ENCODE measurements at places on chromosomes 11 and 22.

DNA sequence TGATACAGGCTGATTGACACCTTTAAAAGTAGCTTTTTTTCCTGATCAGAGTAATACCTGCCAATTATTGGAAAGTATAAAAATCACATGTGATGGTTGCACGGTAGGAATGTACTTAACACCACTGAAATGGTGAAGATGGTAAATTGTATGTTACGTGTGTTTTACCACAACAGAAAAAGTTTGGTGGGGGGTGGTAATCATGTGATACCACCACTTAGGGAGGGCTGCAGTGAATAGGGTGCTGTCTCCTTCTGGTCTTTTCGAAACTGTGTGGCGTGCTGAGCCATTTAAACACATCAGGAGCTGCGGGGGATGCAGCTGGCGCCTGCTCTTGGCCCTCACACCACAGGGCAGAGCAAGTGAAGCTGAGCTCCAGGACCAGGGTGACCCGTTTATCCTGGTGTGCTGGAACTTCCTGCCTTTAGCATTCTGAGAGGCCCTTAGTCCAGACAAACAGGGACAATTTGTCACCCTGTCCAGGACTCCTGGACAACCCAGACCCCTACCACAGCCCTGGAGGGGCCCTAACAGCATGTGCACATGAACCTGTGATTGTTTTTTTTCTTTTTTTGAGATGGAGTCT, 2.6 kb downstream of the SYNGR1 start:
- H3K36me3 ChIP-seq: no peaks in the 10 kb centered on the region
- H3K4me1 ChIP-seq: peaks cover 47% of the 10 kb centered on the region
- H3K4me3 ChIP-seq: peak overlapping the region; percentile 85
- H3K27me3 ChIP-seq: no peaks in the 10 kb centered on the region

- H3K36me3 ChIP-seq: no peaks in the 10 kb centered on the region
- H3K27ac ChIP-seq: no peak overlapping the region
- no peak overlapping the region for H3K4me3 ChIP-seq
- H3K27me3 ChIP-seq: no peaks in the 10 kb centered on the region
Observed at GRCh38 chr11:115193914-115194801, 310.1 kb downstream of the CADM1 start.

- H3K27ac ChIP-seq: no peak overlapping the region
- H3K4me1 ChIP-seq: peaks cover 9% of the 10 kb centered on the region
- H3K36me3 ChIP-seq: no peaks in the 10 kb centered on the region
- H3K27me3 ChIP-seq: no peaks in the 10 kb centered on the region
Observed at GRCh38 chr22:29307596-29308147, 1.2 kb downstream of the GAS2L1 start.

DNA sequence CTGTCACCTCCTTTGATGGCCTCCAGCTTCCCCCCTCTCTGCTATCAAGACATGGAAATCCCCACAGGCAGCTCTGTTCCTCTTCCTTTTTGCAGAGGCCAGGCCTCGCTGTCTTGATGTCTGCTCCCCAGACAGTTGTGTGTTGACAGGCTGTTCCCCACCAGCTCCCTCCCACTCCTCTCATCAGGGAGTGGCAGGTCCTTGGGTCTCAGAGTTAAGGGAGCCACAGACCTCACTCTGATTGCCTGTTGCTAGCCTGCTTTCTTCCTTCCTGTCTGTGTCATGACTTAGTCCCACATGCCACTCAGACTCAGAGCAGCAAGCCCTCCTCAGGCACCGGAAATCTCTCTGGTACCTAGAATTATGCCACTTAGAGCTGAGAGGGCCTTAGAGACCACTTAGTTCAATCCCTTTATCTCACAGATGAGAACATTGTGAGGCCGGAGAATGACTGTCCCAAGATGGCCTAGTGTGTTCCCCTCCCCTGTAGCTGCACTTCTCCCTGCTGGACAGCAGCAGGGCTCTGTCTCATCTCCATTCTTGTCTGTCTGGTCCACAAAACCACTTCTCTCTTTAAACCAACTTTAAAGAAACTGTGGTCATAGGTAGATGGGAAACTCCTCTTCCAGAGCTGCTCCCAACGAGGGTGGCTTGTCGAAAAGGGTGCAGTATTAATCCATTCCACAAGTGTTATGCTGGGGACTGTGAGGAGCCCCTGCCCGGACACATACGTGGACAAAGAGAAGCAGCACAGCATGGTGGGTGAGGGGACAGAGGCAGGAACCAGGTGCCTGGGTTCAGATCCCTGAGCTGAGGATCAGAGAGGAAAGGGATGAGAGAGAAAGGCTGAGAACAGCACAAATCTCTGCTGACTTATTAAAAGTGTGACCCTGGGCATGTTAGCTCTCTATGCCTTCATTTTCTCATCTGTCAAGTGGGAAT, 4.2 kb downstream of the AMPD3 start:
- peak overlapping the region; percentile 67 for H3K27ac ChIP-seq
- peak; percentile 77 for DNase-seq
- H3K27me3 ChIP-seq: no peaks in the 10 kb centered on the region
- peaks cover 61% of the 10 kb centered on the region for H3K4me1 ChIP-seq
- H3K4me3 ChIP-seq: peak overlapping the region; percentile 32
- peaks cover 7% of the 10 kb centered on the region for H3K36me3 ChIP-seq

- no peak for DNase-seq
- H3K27me3 ChIP-seq: no peaks in the 10 kb centered on the region
- no peak overlapping the region for H3K4me3 ChIP-seq
- H3K27ac ChIP-seq: no peak overlapping the region
- no peaks in the 10 kb centered on the region for H3K36me3 ChIP-seq
Observed at GRCh38 chr11:125147280-125147679, 17.3 kb upstream of the PKNOX2 start.

DNA sequence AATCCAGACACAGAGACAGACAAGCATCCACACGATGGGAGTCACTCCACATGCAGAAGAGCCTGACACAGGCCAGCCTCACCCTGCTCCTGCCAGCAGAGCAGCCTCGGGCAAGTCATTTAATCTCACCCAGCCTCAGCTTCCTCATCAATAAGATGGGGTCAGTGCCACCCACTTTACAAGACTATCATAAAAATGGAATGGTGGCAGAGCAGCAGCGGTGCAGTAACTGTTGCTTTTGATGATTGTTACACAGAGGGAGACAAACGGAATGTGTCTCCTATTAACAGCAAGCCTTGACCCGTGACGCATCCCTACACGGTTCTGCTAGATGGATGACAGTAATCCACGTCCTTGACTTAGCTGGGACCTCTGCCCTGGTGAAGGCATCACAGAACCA, 26.0 kb upstream of the ARFGAP3 start:
- no peak overlapping the region for H3K4me3 ChIP-seq
- H3K27ac ChIP-seq: no peak overlapping the region
- DNase-seq: no peak
- H3K36me3 ChIP-seq: no peaks in the 10 kb centered on the region
- H3K4me1 ChIP-seq: peaks cover 9% of the 10 kb centered on the region

- H3K36me3 ChIP-seq: no peaks in the 10 kb centered on the region
- no peak for DNase-seq
- no peak overlapping the region for H3K27ac ChIP-seq
- no peaks in the 10 kb centered on the region for H3K27me3 ChIP-seq
- H3K4me1 ChIP-seq: no peaks in the 10 kb centered on the region
Observed at GRCh38 chr22:28955817-28956216, 72.4 kb downstream of the ZNRF3 start.

- no peaks in the 10 kb centered on the region for H3K27me3 ChIP-seq
- DNase-seq: no peak
- H3K4me1 ChIP-seq: no peaks in the 10 kb centered on the region
- H3K36me3 ChIP-seq: peaks cover 45% of the 10 kb centered on the region
- H3K4me3 ChIP-seq: no peak overlapping the region
Observed at GRCh38 chr11:74232311-74232950, 61.3 kb downstream of the PPME1 start.

DNA sequence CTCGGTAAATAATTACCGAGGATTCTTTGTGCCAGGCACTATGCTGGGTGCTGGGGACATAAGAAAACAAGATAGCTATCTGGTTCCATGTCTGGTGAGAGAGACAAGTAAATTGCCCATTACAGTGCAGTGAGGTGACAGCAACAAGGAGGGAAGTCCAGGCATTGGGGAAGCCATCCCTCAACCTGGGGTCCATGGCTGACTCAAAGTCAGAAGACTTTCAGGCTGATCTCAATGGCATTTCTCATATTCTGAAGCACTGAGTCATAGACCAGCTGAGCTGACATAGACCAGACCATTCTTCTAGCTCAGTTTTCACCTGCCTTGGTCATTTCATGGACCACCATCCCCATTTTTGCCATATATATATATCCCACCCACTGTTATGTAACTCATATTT, 158.8 kb downstream of the TTC17 start:
- H3K4me1 ChIP-seq: no peaks in the 10 kb centered on the region
- no peaks in the 10 kb centered on the region for H3K27me3 ChIP-seq
- H3K27ac ChIP-seq: no peak overlapping the region
- no peaks in the 10 kb centered on the region for H3K36me3 ChIP-seq

GRCh38 chr11:119671561-119672015, 57.4 kb downstream of the NECTIN1 start:
- no peak for DNase-seq
- H3K27ac ChIP-seq: no peak overlapping the region
- H3K36me3 ChIP-seq: no peaks in the 10 kb centered on the region
- no peaks in the 10 kb centered on the region for H3K27me3 ChIP-seq
- peaks cover 16% of the 10 kb centered on the region for H3K4me1 ChIP-seq
- H3K4me3 ChIP-seq: no peak overlapping the region

DNA sequence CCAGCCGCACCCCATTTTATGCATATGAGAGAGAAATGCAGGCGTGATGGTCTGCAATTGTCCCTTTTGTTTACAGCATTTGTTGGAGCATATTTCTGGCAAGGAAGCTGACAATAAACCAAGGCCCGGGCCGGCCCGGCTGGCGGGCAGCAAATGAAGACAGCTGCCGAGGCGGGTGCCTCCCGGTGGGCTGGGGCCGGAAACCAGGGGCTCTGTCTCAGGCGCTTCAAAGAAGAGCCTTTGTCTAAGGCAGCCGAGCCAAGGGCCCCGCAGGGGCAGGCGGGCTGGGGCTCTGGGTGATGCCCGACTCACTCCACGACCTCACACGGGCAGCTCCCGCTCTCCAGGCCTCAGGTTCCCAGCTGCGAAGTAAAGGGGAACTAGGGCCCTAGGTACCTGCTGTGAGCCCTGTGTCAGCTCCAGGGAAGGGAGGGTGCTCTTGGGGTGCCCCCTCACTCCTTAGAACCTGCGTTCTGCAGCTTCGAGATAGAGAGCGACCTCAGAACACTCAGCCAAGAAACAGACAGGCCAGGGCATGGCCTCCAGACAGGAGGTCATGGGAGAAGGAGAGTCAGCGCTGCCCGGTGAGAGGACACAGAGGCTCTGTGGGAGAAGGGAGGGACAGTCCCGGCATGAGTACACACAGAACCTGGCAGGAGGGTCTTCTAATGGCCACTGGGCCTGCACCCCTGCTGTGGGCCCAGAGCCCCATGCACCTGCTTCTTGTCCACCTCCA, 2.4 kb downstream of the LINC01488 start:
- DNase-seq: no peak
- H3K4me3 ChIP-seq: no peak overlapping the region

- H3K4me3 ChIP-seq: no peak overlapping the region
- H3K36me3 ChIP-seq: no peaks in the 10 kb centered on the region
- no peaks in the 10 kb centered on the region for H3K4me1 ChIP-seq
- H3K27ac ChIP-seq: no peak overlapping the region
Observed at GRCh38 chr11:66523611-66524010, 13.2 kb downstream of the BBS1 start.

GRCh38 chr11:128324531-128325141, 262.7 kb downstream of the ETS1 start:
- no peak for DNase-seq
- no peaks in the 10 kb centered on the region for H3K27me3 ChIP-seq
- H3K4me1 ChIP-seq: 0 out of 2 replicates have a peak, but pooled peaks cover 3% of the 10 kb centered on the region
- H3K36me3 ChIP-seq: no peaks in the 10 kb centered on the region
- H3K27ac ChIP-seq: no peak overlapping the region

- H3K4me3 ChIP-seq: no peak overlapping the region
- peak overlapping the region; percentile 74 for H3K27ac ChIP-seq
- H3K4me1 ChIP-seq: peaks cover 55% of the 10 kb centered on the region
- H3K27me3 ChIP-seq: no peaks in the 10 kb centered on the region
- DNase-seq: peak; percentile 61
- no peaks in the 10 kb centered on the region for H3K36me3 ChIP-seq
Observed at GRCh38 chr11:87460842-87461637, 423.3 kb downstream of the TMEM135 start.

GRCh38 chr22:27851974-27852746, 50.6 kb upstream of the MN1 start:
- no peak overlapping the region for H3K4me3 ChIP-seq
- H3K27ac ChIP-seq: no peak overlapping the region
- no peak for DNase-seq

DNA sequence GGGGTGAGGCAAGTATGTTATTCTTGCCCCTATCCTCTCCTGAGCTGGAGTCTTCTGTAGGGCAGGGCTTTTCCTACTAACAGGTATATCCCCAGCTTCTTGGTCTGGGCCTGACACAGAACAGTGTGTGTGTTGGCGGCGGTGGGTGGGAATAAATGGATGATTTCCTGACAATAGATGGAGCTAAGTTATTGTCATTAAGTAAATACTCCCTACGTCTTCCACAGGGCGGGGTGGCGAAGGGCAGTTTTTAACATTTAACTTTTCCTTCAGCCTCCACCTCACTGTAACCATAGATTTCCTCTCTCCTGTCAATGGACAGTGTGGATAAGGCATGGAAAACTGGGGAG, 11.7 kb upstream of the SMPD1 start:
- no peaks in the 10 kb centered on the region for H3K27me3 ChIP-seq
- no peak overlapping the region for H3K4me3 ChIP-seq
- H3K36me3 ChIP-seq: no peaks in the 10 kb centered on the region
- no peak for DNase-seq

- H3K4me3 ChIP-seq: no peak overlapping the region
- H3K4me1 ChIP-seq: no peaks in the 10 kb centered on the region
- no peaks in the 10 kb centered on the region for H3K36me3 ChIP-seq
- no peak overlapping the region for H3K27ac ChIP-seq
Observed at GRCh38 chr11:96168623-96169022, 174.4 kb downstream of the MAML2 start.

DNA sequence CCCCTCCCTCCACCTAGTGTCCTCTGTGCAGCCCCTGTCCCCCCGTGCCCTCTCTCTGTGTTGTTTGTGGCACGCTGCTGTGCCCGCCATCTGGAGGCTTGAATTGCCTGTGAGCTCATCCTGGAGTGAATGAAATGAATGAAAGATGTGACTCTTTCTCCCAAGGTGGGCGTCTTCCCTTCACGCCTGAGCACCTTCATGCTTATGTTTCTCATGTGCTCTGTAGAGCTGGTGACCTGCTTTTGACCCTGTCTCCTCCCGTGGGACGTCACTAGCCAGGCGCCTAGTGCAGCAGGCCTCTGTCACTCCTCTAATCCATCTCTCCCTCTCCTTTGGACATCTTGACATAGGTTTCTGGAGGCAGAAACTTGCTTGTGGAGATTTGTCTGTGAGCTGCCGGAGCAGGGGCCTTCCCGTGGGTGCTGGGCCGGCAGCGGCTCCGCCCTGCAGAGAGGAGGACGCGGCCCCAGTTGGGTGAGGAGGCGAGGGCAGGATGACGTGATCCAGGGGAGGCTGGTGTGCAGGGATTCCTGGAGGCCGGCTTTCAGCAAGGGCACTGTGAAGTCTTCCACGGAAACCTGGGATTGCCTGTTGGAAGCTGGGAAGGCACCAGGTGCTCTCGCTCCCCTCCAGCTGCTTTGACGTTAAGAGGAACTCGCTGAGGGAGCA, 40.6 kb downstream of the MUC6 start:
- no peak overlapping the region for H3K27ac ChIP-seq
- peak; percentile 53 for DNase-seq
- H3K27me3 ChIP-seq: no peaks in the 10 kb centered on the region
- no peak overlapping the region for H3K4me3 ChIP-seq
- no peaks in the 10 kb centered on the region for H3K4me1 ChIP-seq

GRCh38 chr11:63023222-63023814, 7.7 kb upstream of the SLC22A8 start:
- DNase-seq: no peak
- no peak overlapping the region for H3K27ac ChIP-seq
- H3K4me3 ChIP-seq: no peak overlapping the region
- no peaks in the 10 kb centered on the region for H3K36me3 ChIP-seq
- H3K27me3 ChIP-seq: no peaks in the 10 kb centered on the region

Measured in Karpas-422 (cell line).